NCI-H1092 (cell line): ENCODE measurements at places on chromosomes 11 and 22.
A peak's percentile ranks its signal among the peaks of the same experiment; 100 is the strongest.

DNA sequence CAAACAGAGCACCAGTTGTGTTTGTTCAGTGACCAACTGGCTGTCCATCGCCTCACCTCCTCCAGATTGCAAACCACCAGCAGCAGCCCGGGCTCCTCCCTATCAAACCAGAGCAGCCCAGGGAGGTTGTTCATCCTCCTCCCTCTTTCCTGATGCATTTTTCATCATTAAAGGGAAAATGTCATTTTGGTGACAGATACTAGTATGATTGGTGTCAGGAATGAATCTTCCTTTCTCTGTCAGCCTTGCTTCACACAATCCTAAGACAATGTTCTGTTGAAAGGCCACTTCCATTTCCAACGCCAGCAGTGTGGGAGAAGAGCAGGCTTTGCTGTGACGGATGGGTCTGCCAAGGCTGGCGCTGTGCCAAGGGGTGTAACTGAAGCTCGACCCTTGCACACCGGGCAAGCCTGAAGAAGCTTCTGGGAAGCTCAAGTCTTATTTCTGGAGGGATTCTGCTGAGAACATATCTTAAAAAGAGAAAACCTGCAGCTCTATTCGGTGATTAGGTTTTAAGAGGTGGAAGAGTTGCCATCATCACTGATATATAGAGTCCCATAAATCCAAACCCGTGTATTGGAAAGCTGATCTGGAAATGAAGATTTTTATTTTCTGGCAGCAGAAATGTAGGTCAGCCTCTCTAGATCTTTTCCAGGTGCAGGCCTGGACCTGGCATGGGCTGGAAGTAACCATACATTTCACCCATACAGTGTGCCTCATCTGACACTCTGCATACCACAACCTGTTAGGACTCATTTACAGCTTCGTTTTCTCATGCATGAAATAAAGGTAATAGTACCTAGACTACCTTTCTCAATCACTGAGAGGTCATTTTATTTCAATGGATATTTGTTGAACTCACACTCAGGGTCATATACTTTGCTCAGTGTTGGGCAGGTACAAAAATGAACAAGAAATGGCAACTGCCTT is 524.5 kb downstream of the NTM start:
- DNase-seq, result no peak

DNA sequence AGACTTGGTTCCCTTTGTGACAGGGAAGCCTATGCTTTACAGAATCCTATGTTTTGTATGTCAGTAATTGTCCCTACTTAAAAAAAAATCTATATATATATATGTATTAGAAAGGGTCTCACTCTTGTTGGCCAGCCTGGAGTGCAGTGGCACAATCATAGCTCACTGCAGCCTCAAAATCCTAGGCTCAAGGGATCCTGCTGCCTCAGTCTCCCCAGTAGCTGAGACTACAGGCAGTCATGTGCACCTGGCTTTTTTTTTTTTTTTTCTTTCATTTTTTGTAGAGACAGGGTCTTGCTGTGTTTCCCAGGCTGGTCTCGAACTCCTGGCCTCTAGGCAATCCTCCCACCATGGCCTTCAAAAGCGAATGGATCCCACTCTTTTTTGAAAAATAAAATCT is 2.1 kb upstream of the NEAT1 start:
- no peak for DNase-seq

DNA sequence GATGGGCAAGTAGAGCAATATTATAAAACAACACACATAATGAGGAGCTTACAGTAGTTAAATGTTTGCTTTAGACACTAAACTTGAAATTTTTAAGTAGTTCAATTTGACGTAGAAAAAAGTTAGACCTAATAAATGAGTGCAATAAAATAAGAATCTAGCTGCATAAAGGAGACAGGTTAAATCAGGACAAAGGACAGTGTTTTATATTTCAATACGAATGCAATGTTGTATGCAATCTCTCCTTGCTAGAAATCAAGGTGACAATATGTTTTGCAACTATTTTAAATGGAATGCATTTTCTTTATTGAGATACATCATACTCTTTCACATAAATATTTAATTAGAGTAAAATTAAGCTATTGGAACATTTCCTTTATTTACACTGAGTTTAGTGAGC is 267.9 kb downstream of the CASP12 start:
- no peak for DNase-seq

GRCh38 chr11:75583718-75584658 is 21.9 kb downstream of the SERPINH1 start:
- peak; percentile 57 for DNase-seq

GRCh38 chr11:3807909-3808860 is at the start of gene PGAP2:
PGAP2 (plus strand) TSS chr11:3808560; CDS start chr11:3811260, 2,700 bp downstream.
- peak; percentile 36 for DNase-seq

GRCh38 chr22:45760682-45761081 is 89.0 kb downstream of the ATXN10 start:
- no peak for DNase-seq

- no peak for DNase-seq
These were observed 972 bp upstream of the TSSC4 start for GRCh38 chr11:2399488-2400068.

DNA sequence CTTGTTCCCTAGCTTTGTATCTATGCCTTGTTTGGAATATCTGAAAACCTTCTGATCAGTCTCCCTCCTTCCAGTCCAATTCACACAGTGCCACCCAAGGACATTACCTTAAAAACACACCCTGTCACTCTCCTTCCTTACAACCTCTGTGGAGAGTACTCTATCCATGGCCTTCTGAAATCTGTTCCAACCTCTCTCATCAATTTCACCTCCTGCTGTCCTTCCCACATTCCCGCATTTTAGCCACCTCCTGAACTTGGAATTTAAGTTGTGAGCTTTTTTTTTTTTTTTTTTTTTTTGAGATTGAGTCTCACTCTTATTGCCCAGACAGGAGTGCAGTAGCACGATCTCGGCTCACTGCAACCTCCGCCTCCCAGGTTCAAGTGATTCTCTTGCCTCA is 824.8 kb downstream of the METTL15 start:
- DNase-seq, result no peak

GRCh38 chr11:113001709-113002108 is 40.5 kb downstream of the NCAM1 start:
- peak; percentile 91 for DNase-seq

- no peak for DNase-seq
These were observed 185.3 kb downstream of the BRD1 start for GRCh38 chr22:49642331-49642730.

DNA sequence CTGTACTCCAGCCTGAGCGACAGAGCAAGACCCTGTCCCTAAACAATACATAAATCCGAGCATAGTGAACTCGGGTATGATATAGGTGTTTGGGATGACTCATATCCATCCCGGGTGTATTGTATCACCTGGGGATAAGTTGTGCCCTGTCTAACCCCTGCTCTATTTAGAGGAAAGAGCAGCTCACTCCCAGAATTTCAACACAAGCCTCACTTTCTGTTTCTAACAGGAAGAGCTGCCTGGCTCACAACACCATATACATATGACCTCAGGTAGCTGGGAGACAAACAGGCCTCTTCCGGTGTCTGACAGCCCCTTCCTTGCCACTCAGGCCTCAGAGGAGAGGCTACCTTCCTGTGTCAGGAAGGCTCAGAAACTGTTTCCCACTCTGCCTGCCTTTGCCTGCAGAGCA is 9.9 kb upstream of the MICALL1 start:
- DNase-seq, result no peak

DNA sequence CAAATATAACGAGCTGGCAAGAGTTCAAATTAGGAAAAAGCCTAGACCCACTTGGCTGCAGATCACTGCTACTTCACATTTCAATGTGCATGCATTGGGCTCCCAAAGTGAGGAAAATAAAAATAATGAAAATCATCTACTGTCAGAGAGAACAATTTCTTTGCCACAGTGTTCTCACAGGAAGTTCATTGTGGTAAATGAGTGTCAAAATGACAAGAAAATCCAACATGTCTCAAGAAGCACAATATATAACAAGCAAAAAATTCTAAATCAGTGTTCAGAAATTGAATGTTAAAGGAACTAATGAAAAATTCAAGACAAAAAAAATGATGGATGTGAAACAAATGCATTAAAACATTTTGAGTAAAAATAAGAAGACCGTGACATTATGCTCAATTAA is 31.3 kb downstream of the RCN1 start:
- DNase-seq, result no peak

DNA sequence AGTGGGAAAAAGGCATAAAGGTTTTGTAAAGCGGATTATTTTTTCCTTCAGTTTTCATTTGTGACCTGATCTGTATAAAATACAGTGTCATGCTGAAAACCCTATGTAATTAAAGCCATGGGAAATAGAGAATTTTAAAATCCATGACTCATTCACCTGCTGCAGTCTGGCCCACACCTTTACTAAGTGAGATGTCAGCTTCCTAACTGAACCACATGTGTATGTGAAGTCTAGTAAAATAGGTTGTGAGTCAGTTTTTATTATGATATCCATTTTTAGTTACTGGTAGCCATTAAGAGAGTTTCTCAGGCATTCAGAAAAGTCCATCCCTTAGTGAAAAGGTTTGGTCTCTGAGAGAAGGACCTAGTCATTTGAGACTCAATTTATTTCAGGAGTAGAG is 60.9 kb downstream of the TRIM44 start:
- no peak for DNase-seq

DNA sequence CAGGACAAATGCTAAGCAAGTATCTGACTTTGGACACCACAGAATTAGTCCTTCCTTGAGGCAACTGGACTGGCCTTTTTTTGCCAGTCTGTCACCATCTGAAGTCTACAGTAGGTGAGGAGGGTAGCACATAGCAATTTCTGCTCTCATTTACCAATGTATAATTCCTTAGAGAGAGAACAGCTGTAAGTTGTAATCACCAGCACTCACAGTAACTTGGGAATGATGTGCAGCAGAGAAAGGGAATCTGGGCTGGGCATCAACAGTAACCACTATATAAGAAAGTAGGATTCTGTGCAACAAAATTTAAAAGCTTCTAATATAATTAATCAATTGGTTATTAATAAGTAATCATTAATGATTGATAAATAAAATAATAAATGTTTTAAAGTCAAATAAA is 86.3 kb upstream of the FAT3 start:
- no peak for DNase-seq

DNA sequence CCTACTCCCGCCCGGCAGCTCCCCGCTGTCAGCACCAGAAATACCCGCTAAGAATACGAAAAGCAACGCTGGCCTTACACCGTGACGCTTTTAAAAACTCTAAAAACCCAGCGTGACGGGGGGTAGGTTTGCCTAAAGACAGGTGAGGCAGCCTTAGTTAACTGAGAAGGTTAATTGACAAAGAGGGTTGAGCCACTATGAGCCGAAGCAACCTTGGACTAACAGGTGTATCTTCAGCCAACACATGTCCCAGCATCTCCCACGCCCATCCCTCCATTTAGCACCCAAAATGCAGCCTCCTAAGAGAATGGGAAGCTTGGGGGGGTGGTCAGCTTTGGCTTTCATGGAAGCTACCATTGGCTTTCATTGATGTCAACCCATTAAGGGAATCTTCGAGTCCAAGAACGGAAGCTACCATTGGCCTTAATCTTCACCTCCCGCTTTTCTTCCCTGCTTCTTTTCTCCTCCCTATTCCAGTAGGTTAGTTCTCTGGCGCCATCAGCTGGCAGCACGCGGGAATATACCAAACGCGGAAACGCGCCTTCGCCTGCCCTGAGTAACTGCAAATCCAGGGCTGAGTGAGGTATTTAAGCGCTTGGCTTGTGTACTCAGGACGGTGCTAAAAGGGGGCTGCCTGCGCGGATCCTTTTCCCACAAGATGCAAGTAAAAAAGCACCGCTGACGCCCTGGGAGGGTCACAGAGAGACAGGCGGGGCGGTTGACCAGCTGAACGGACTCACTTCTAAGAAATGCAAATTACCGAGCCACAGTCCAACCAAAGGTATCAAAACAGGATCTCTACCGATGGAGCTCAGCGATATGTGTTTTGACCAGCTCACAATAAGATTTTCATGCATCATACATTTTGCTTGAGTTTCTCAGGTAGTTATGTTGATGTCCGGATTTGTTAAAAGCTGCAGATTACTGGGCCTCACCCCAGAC is 38.5 kb upstream of the GLYATL1 start:
- DNase-seq, result no peak

DNA sequence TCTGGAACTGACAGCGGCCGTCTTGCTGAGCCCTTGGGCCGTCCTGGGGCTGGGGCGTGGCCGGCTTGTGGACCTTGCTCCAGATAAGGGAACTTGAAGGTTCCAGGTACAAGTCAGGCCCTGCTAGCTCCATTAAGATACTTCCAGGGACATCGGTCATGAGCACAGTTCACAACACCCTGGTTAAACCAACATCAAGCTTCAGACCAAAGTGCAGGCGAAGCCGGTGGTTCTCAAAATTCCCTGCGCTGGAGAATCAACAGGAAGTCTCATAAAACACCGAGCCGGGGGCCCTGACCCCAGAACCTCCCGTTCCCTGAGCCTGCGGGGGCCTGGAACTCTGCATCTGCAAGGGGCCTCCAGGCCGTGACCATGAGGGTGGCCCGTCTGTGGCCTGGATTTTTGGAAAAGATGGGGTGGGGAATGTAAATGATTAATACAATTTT is 1043.8 kb downstream of the BRD1 start:
- DNase-seq, result no peak

- no peak for DNase-seq
These were observed 31.8 kb downstream of the ARHGAP1 start for GRCh38 chr11:46668480-46669085.

GRCh38 chr11:111934306-111934705 is 2.8 kb upstream of the DIXDC1 start:
- no peak for DNase-seq

- no peak for DNase-seq
These were observed 11.4 kb downstream of the TTLL8 start for GRCh38 chr22:50046481-50047245.

DNA sequence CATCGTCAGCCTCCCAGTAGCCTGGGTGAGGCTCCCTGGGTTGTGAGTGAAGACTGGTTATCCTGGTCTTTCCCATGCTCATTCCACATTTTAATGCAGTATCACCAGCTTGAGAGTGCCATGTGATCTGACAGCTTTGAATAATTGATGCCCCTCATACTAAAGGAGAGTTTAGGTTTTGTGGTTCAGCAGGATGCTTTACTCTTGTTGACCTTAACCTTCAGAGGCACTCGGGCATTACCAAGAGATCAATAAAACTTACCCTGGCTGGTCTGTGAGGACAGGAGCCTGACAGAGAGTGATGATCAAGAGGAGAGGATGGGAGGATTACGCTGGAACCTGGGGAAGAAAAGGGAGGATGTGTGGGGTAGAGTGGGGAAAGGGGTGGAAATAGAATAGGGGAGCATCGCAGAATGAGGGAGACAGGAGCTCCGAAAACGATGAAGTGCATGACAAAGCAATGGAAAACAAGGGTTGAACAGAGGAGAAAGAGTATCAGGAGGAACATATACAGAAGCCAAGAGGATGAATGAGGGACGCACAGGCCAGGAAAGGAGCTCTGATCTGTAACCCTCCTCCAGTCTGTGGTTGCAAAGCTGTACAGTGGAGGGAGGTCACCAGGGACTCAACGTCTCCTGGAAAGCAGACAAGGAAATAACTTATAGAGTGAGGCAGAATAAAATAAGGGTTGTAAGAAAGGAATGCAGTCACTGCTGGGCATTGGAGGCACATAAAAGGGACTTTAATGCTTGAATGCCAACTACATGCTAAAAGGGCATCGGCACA is 594.5 kb downstream of the NTM start:
- no peak for DNase-seq
